Activated T-helper 1 cell treated with anti-CD3 and anti-CD28 coated beads, Interleukin-2, amount 50 U/mL, for 16 hours (primary cell): ENCODE measurements at places on chromosomes 4 and X.

- no peak for DNase-seq
These were observed 292.8 kb upstream of the ARSJ start for GRCh38 chr4:114272226-114272625.

DNA sequence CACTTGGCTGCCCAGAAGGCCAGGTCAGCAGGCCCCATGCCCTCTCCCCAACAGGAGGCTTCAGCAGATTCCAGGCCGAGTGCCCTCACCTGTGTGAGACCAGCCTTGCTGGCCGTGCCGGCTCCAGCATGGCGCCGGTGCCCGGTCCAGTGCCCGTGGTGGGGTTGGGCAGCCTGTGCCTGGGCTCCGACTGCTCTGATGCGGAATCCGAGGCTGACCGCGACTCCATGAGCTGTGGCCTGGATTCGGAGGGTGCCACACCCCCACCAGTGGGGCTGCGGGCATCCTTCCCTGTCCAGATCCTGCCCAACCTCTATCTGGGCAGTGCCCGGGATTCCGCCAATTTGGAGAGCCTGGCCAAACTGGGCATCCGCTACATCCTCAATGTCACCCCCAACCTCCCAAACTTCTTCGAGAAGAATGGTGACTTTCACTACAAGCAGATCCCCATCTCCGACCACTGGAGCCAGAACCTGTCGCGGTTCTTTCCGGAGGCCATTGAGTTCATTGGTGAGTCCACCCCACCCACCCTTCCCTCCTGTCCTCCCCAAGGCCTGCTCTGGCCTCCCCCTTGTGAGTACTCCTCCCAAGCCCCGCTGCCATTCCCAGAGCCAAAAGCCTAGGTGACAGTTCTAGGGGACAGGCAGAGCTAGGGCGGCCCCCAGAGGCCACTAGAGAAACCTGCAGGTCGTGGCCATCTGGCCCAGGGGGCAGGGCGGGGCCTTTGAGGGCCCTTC, 2.3 kb downstream of the DUSP9 start:
- no peak for DNase-seq

DNA sequence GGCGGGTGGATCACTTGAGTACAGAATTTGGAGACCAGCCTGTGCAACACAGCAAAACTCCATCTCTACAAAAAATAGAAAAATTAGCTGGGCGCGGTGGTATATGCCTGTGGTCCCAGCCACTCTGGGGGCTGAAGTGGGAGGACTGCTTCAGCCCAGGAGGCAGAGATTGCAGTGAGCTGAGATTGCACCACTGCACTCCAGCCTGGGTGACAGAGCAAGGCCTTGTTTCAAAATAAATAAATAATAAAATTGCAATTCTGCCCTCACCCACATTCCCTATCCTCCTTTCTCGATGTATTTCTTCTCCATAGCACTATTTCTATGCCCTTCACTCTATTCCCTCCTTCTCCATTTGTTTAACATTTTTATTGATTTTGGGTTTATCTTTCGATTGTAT, 8.7 kb upstream of the SLAIN2 start:
- no peak for DNase-seq

- DNase-seq: no peak
These were observed 73.6 kb downstream of the GABRB1 start for GRCh38 chr4:47104986-47105385.

- DNase-seq: no peak
These were observed 20.4 kb downstream of the AFP start for GRCh38 chr4:73456177-73457022.

DNA sequence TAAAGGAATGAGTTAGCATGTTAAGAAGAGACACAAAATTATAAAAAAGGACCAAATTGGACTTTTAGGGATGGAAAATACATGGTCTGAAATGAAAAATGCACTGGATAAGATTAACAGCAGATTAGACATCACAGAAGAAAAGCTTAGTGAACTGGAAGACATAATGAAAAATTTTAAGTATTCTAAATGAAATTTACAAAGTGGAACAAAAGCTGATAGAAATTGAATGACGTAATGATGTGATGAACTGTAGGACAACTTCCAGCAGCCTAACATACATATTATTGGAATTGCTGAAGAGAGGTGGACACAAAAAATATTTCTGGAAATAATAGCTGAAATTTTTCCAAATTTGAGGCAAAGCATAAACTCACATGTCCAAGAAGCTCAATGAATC, 39.6 kb upstream of the GPR173 start:
- DNase-seq: no peak

- DNase-seq: no peak
These were observed 6.4 kb downstream of the ZFP92 start for GRCh38 chrX:153417637-153418036.

GRCh38 chr4:159562366-159562765, 459.5 kb downstream of the RAPGEF2 start:
- DNase-seq: no peak

DNA sequence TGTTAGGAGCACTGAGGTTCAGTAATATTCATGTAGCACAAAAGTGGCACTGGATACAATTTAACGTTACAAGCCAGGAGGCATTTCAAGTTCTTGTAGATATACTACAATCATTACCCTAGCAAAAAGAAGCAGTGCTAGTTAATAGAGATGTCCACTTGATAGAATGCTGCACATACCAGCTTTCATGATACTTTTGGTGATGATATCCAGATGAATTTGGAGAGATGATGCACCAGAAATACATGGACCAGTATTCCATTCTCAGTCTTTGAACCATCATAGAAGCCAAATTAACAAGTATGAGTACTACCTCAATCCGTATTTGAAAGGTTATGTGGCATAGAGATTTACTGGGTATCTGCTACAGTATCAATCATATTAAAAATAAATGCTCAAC, 421.0 kb upstream of the MAGEB18 start:
- no peak for DNase-seq

DNA sequence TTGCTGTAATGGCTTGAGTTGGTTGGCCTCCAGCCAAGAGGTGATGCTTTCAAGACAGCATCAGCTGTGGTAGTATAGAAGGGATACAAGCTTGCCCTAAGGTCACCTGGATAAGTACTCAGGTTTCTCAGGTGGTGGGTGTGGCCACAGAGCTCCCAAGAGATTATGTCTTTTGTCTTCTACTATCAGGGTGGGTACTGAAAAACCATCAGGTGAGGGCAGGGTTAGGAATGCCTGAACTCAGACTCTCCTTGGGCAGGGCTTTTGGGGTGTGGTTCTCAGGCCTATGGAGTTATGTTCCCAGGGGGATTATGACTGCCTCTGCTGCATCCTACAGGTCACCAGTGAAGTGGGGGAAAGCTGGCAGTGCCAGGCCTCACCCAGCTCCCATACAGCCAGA, 654.6 kb upstream of the GALNT7 start:
- no peak for DNase-seq

- no peak for DNase-seq
These were observed 168.3 kb downstream of the AREG start for GRCh38 chr4:74613266-74613665.

- no peak for DNase-seq
These were observed 197.4 kb downstream of the PTTG2 start for GRCh38 chr4:38157592-38157991.

DNA sequence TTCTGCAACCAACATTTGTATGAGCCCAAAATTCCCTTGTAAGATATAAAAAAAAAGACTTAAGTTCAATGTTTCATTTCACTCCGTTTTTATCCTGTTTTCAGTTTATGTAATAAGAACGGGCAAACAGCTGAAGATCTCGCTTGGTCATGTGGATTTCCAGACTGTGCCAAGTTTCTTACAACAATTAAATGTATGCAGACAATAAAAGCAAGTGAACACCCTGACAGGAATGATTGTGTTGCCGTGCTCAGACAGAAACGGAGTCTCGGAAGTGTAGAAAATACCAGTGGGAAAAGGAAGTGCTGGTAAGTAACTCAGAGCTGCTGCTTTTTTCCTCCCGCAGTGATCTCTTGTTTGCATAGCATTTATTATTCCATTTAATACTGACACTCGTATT, 2.8 kb downstream of the ANKRD37 start:
- DNase-seq: no peak

DNA sequence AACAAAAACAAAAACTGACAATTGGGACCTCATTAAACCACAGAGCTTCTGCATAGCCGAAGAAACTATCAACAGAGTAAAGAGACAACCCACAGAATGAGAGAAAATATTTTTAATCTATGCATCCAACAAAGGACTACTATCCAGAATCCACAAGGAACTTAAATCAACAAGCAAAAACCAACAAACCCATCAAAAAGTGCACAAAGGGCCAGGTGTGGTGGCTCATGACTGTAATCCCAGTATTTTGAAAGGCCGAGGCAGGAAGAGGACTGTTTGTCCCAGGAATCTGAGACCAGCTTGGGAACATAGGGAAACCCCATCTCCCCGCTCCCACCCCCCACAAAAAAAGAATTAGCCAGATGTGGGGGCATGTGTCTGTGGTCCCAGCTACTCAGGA, 10.7 kb downstream of the C4orf51 start:
- DNase-seq: no peak

GRCh38 chr4:893995-894705, 38.0 kb downstream of the GAK start:
- no peak for DNase-seq

GRCh38 chr4:23828020-23828715, 61.7 kb downstream of the PPARGC1A start:
- no peak for DNase-seq

- DNase-seq: no peak
These were observed 211.7 kb downstream of the FAT4 start for GRCh38 chr4:125526420-125526819.

- DNase-seq: no peak
These were observed 20.4 kb upstream of the FGF16 start for GRCh38 chrX:77426811-77427210.

DNA sequence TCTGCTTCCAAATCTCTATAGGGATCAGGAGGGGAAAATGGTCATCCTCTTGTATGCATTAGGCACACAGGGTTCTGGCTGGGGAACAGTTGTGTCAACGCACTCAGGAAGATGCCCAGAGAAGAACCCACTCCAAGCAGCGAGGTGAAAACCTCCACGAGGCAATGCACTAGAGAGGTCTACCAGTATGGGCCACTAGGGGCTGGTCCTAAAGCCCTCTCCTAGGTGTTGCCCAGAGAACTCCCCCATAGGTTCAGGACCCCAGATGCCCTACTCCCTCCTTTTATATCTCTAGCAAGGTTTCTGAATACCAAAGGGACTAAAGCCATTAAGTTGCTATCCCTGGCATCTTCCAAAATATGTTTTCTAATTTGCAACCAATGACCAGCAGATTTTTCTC, 142.7 kb upstream of the NLGN4X start:
- no peak for DNase-seq

GRCh38 chrX:7546551-7547080, 296.4 kb upstream of the VCX start:
- no peak for DNase-seq

- no peak for DNase-seq
These were observed 38.1 kb downstream of the DIAPH2 start for GRCh38 chrX:96722781-96723180.

DNA sequence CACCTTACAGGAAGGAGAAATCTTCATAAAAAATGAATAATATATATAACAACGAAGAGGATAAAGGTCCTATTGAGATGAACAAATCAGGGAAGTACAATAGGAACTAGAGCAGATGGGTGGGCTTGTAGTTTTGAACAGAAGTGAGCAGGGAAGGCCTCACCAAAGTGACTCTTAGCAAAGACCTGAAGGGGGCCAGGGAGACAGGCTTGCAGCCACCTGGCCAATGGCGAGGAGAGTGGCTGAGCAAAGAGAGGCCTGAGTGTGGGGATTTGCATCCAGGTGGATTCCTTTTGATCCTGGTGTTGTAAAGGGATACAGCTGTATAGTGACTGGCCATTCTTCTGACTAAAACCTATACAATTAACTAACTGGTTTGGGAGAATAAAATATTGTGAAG, 354.1 kb downstream of the CAMK2D start:
- DNase-seq: no peak

- DNase-seq: no peak
These were observed 185.5 kb upstream of the PITX2 start for GRCh38 chr4:110808351-110808878.

- DNase-seq: no peak
These were observed 253.7 kb upstream of the ANXA10 start for GRCh38 chr4:167838686-167839085.

DNA sequence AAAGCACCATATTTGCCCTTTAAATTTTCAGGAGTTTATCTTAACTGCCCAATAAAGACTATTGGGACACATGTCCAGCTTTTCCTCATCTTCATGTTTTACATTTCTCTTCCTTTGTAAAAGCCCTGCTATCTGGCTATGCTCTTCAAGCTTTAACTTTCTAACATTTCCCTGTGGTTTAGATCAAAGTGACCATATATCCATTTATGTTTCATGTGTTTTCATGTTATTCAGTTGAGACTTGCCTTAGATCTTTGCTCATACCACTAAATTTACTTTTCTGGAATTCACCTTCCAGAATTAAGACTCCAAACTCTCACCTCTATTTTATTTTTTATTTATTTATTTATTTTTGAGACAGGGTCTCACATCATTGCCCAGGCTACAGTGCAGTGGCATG, 78.5 kb downstream of the EFHC2 start:
- no peak for DNase-seq

GRCh38 chr4:13920111-13920875, 292.8 kb upstream of the BOD1L1 start:
- no peak for DNase-seq

GRCh38 chrX:41824551-41824950, 98.8 kb downstream of the CASK start:
- DNase-seq: no peak

DNA sequence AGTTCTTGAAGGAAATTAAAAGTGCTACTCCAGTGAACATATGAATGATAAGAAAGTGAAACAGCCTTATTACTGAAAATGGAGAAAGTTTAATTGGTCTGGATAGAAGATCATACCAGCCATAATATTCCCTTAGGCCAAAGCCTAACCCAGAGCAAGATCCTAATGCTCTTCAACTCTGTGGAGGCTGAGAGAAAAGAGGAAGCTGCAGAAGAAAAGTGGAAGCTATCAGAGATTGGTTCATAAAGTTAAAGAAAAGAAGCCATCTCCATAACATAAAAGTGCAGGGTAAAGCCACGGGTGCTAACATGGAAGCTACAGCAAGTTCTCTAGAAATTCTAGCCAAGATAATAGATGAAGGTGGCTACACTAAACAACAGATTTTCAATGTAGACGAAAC, 85.5 kb upstream of the ATOH1 start:
- DNase-seq: no peak

- DNase-seq: no peak
These were observed 11.0 kb downstream of the TENM3 start for GRCh38 chr4:182254026-182254780.
